EL (cell line): ENCODE measurements at places on chromosomes 13 and 19.
A peak's percentile ranks its signal among the peaks of the same experiment; 100 is the strongest.

DNA sequence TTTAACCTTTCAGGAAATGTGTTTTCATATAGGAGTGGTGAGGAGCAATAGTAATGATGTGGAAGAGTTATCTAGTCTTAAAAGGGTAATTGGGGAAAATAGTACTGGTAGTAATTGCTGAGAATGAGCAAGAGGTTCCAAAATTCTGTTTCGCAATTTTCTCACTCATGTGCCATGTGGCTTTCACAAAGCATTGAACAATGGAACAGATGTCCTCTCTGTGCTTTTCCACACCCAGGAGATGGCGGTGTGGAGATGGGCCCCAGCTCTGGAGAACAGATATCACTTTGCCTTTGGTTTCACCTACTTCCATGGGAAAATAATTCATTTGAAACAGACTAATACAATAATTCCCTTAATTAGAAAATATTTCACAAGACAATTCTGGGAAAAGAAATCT lies 170.0 kb upstream of the SLC10A2 start:
- no peak for DNase-seq

- no peak for DNase-seq
Measured at GRCh38 chr13:39530916-39531315, 72.1 kb downstream of the LHFPL6 start.

GRCh38 chr19:4067396-4068046 lies 822 bp upstream of the ZBTB7A start:
- DNase-seq = no peak

DNA sequence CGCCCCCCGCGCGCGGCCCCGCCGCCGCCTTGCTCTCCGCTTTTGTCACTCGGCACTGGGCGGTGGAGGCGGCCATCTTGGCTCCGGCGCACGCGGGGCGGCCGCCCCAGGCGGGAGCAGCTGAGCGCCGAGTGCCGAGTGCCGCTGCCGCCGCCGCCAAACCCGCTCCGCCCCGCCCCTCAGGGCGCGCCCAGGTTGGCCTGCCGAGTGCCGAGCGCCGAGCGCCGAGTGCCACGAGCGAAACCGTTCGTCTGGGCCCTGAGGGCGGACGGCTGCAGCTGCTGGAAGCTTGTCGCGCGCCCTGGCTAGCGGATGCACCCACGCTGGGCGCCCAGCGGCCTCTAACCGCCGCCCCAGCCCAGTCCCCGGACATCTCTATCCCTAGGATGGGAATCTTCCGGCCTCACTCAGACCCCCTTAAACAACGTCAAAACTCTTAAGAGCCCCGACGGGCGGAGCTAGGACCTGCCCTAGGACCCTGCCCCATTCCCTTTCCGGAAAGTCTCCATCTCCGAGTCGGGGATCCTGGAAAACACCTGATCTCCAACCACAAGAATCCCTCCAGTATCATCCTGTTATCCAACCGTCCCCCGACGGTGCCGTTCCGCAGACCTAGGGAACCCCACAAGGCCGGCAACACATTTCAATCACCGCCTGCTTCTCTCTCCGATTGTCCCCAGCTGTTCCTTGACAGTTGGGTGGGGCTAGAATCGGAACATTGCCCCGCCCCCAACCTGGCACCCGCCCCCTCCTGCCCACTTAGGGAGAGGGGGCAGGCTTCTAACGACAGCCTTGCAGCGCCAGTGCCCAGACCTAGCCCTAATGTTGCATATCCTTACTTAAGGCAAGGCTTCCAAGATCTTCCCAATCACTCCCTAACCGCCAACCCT lies 14.1 kb upstream of the AKAP8L start:
- DNase-seq = peak; percentile 90

GRCh38 chr13:73938372-73939070 lies 195.7 kb downstream of the KLF12 start:
- peak; percentile 90 for DNase-seq

DNA sequence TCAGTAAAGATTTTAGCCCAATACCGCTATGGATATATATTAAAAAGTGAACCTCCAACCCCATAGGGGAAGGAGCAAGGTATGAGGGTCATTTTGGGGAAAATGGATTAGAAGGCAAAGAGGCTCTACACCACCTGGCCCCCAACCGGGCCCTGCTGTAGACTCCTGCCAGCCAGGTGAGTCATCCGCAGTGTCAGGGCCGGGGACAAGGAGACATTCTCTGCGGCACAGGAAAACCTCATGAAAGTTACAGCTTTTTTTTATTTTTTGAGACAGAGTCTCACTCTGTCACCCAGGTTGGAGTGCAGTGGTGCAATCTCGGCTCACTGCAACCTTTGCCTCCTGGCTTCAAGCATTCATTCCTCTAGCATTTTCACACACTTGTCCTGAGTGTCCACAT lies 32.0 kb downstream of the ZFR2 start:
- no peak for DNase-seq
